SW 1271 (cell line): ENCODE measurements at places on chromosomes 11 and 22.

DNA sequence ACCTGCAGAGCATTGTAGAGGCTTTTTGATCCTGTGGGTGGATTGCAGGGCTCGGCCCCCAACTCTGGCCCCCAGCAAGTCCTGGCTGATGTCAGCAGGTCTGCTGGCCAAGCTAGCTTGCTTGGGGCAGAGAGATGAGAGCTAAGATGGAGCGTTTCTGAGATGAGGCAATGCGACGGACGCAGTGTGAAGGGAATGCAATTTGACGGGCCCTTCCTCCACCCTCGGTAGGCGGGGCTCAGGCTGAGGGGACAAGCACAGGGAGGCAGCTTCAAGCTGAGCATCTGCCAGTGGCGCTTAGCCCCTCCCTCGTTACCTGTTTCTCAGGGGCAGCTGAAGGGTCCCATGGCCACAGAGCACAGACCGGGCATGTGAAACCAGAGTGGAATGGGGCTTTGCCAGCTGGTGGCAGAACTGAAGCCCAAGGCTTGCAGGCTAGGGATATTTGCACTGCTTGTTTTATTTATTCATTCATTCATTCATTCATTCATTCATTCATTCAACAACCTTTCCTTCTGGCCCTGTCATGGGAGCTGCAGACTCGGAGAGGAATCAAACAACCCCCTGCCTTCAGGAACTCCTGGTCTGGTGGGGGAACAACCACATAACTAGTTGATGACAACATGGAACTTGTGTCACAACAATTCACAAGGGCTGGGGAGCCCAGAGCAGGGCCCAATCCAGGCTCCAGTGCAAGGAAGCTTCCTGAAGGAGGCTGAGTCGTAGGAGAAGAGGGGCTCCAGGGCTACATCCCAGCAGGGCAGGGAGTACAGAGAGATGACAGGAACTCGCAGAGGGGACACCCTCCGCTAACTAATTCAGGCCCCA is 66.8 kb downstream of the THAP12 start:
- no peak for DNase-seq

DNA sequence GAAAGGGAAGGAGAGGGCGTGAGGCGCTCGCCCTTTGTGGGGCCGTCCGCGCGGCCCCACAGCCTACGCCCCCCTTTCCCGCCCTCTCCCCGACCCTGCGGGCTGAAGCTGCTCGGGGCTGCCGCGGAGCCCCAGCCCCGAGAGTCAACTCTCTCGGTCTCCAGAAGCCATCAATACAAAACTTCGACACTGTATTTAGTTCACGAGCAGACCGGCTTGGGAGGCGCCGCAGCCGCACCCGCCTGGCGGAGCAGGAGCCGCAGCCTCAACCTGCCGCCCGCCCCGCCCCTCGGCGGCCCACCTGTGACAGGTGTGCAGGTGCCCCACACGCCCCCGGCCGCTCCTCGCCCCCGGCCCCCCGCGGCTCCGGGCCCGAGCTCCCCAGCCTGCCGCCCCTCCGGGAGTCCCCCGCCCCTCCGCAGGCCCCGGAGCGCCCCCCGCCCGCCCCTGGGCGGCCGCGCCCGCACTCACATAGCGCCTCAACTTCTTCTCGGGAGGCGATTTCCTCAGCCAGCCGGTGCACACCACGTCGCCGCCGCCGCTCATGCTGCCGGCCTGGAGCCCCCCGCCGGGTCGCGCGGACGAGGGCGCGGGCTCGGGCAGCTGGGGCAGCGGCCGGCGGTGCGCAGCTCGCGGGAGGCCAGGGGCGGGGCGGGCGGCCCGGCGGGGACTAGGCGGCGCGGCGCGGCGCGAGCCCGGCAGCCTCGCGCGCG is at the start of gene GAB2:
Gene GAB2 (minus strand): TSS at position 646 of the 713 bp plus-strand sequence. CDS start 100 bp downstream, at position 546.
- DNase-seq: no peak

- peak; percentile 29 for DNase-seq
These were observed 82.1 kb downstream of the PPP6R3 start for GRCh38 chr11:68542617-68543016.

DNA sequence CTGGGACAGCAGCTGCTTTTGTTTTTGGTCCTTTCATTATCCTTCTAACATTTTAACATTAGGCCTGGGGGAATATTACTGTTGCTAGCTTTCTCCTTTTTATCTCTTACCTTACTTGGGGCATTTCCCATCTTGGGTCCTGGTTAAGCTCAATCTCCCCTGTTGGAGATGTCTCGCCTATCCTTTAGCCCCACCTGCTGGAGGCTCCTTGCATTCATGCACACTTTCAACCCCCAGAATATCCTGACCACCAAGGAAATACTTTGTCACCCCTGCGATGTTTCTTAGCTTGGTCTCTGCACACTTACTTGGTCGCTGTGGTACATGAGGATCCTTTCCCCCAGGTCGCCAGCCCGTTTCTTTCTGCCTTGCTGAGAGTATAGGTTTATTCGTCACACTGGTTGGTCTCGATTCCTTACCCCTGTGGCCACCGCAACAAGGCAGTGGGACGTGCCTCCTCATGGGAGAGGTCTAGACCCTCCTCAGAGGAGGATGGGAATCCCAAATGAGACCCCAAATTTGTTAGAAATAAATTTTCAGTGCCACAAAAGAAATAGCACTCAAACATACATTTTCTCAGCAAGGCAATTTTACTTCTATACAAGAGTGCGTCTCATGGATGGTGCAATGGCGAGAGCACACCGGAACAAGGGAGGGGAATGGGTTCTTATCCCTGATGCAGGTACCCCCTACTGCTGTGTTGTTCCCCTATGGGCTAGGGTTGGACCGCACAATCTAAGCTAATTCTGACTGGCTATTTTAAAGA is 5.4 kb upstream of the TXN2 start:
- DNase-seq: no peak

DNA sequence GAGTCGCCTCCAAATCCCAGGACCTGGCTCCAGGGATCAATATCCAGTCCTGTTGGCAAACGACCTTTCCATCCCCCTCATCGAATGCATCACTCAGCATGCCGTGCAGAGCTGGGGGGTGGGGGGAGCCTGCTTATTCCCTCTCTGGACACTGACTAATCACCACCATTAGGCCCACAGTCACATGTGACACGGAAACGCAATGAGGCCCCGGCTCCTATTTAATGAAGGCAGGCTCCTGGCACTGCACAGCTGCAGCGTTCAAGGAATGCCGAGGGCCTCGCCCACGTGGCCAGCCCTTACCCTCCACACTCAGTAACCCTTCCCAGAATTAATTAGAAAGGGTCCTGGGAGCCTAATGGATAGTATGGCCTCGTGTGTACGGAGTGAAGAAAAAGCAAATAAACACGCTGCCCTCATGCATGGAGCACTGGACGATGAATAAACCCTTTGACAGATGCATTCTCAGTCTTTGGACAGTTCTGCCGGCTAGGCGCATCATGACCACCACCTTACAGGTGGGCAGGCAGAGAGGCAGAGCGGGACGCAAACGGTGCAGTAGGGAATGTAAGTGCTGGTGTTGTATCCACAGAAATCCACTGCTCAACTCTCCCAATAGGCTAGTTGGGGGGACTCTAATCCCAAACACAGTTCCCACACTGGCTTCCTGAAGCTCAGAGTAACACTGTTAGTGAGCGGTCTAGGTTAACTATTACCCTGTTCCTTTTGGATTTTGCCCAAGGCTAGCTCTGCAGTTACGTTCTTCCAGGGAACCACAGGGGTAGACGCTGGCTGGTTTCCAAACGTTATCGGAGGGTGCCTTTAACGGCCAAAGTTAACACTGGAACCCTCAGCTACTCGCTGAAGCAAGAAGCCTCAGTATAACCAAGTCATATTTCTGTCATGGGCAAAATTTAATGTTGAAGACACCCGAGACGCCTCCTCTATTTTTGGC is 490.1 kb downstream of the OPCML start:
- DNase-seq: no peak

- peak; percentile 43 for DNase-seq
These were observed 68.8 kb downstream of the SNX19 start for GRCh38 chr11:130847517-130847916.

- DNase-seq: no peak
These were observed 1176.4 kb downstream of the BRD1 start for GRCh38 chr22:48651036-48651890.

GRCh38 chr11:12008790-12009616 is 577 bp upstream of the DKK3 start:
- DNase-seq: no peak

GRCh38 chr22:44422746-44423380 is 75.2 kb downstream of the RTL6 start:
- DNase-seq: no peak

DNA sequence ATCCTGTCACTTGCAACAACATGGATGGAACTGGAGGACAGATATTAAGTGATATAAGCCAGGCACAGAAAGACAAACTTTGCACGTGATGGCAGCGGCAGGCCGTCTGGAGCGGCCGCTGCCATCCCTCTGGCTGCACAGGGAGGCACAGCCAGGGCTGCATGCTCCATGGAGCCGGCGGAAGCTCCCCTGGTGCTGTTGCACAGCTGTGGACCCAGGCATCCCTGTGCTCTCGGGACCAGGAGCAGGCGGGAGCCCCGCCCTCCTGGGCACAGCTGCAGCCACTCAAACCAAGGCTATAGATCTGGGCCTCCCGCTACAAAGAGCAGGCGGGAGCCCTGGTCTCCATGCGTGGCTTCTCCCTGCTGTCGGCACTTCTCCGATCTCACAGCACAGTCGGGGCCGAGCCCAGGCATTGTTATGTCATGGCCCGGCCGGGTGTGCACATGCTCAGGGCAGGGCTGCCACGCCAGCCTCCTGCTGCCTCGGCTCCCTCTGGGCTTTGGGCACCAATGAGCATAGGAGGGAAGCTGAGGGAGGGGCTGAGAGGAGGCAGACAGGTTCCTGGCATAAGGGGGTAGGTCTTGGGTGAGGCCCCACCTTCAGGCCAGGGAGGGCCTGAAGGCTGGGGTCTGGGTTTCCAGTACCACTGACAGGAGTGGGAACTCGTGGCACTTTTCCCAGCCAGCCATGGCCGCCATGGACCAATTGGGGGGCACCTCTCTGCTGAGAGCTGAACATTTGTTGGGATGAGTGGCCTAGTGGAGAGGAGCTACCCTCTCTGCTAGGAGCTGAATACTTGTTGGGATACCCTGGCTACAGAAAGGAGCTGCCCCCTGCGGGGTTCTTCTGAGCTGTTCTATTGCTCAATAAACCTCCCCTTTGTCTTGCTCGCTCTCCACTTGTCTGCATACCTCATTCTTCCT is 16.7 kb downstream of the RRP8 start:
- DNase-seq: no peak

- DNase-seq: no peak
These were observed 390 bp upstream of the HTATIP2 start for GRCh38 chr11:20363149-20363499.

GRCh38 chr11:130947889-130948288 is 31.6 kb upstream of the SNX19 start:
- DNase-seq: no peak

GRCh38 chr11:210122-210802 is 2.8 kb downstream of the RIC8A start:
- DNase-seq: peak; percentile 50

DNA sequence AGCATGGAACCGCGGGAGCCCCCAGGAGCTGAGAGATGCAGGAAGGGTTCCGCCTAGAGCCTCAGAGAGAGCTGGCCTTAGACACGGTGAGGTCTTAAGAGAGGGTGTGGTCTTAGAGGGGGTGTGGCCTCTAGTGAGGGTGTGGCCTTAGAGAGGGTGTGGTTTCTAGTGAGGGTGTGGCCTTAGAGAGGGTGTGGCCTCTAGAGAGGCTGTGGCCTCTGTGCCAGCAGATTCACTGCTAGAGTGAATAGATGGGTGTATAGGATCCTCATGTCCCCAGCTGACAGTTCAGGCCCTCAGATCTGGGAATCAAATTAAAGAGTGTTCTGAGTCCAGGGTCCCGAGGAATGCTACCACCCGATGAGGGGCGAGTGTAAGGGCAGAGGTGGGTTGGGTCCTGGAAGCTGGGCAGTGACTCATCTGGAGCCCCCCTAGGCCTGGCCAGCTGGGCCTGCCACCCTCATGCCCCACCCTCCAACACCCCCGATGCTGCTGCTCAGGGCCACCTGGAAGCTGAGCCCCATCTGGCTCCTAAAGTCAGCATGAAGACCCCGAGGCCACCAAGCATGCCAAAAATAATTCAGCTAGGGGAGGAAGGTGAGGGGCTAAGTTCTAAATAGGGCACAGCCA is 49.5 kb downstream of the IGF2 start:
- peak; percentile 43 for DNase-seq

DNA sequence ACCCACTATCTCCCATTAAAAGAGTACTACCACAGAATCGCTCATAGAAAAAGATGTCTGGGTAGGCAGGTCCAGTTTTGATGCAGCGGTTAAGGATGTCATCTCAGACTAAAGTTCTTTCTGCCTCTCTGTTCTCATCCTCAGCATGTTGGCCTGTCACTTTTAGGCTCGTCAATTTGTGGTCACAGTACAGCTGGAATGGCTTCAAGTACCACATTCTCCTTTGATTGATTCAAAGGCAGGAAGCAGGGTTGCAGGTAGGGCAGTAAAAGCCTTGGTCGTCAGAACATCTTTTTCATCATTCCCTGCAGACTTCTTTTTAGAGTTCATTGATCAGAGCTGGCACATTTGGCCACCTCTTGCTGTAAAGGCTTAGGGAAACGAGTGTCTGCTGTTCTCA is 28.7 kb downstream of the SDHD start:
- no peak for DNase-seq
